ENCODE measurements at places on chromosomes 6 and 20.

- no peak for DNase-seq
These were observed 200.9 kb downstream of the GJA10 start for GRCh38 chr6:90095145-90095544.

DNA sequence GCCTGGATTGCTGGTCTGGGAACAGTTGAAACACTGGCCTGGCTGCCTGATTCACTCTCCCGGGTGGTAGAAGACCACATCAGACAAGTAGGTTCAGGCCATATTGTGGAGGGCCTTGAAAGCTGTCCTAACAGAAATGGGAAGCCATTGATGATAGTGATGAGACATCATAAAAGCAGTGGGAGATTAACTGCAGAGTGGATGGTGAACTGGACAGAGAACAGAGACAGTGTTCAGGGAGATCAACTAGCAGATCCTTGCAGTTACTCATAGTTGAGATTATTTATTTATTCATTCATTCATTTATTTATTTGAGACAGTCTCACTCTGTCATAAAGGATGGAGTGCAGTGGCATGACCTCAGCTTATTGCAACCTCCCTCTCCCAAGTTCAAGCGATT is 30.2 kb upstream of the MCM3 start:
- no peak for DNase-seq

- DNase-seq = no peak
These were observed 46.0 kb upstream of the ADGRG6 start for GRCh38 chr6:142255785-142256184.

DNA sequence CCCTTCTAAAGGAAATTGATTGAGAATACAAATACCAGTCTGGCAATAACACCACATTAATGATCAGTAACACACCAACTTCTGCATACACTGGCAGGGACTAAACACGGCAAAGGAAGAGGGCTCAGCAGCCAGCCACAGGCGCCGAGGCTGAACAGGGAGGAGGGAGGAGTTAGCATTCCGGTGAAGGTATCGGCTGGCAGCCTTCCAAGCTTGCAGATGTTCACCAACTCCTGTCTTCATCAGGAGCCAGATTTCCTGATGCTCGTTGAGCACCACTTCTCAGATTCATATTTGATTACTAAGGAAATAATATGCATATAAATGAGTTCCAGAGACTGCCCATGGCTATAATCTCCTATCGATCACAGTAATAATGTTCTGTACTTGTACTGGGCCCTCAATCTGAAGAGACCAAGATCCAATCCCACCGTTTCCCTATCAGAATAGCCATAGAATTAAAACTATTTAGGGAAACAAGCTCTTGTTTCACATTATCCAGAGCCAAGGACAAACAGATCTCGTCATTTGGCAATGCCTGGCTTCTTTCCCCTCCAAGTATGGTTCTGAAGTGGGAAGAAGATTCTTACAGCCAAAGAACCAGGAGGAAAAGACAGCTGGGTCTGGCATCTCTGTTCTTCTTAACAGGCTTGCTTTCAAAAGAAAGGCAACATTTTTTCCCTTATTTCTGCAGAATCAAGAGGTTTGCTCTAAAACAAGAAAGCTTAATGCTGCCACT is 42.2 kb downstream of the GFOD1 start:
- no peak for DNase-seq

DNA sequence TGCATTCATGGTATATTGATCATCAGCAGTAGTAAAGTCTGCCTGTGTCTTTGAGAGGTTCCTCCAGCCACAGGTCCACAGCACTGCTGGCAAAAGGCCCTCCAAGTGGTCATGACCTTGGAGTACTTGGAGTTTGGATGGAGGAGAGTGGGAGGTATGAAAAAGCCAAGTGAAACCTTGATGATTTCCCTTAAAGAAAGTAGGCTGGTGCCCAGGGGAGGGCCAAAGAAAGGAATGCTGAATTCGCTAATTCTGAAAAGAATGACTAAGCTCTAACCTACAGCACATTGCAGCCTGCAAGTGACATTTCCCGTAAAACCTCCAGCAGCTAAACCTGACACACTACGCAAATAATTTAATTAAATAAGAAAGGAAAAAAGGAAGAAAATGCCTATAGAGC is 223.4 kb upstream of the TAB2 start:
- DNase-seq = no peak

- no peak for DNase-seq
These were observed 19.1 kb downstream of the XRN2 start for GRCh38 chr20:21322083-21322710.

DNA sequence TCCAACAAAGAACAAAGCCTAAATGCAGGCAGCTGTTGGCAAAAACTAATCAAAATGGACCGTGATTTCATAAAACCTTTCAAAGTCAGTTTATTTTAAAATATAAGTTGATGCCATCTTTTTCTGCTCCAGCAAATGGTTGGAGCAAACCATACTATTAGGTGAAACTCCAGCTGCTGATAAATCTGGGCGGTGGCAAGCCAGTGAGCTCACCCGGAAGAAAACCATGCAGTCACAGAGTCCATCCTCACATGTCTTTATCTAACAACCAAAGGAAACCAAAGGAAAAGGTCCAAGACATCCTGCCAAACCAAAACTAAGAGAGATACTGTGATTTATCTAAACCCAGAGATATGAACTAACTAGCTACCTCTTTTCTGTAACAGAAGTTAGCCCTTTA is 72.6 kb downstream of the HIVEP2 start:
- no peak for DNase-seq

DNA sequence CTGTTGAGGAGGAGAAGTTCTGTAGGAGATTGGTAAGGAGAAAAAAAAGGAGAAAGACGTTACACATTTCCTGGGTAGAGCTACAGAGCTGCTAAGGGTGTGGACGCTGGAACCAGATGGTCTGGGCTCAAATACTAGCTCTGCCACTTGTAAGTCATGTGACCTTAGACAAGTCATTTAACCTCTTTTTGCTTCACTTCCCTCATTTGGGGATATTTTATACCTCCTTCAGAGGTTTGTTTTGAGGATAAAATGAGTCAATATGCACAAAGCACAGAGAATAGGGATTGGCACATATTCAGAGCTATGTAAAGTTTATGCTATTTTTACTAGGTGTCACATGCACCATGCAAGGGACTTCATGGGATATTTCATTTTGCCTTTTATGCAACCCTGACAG is 708.8 kb downstream of the DHX35 start:
- no peak for DNase-seq

DNA sequence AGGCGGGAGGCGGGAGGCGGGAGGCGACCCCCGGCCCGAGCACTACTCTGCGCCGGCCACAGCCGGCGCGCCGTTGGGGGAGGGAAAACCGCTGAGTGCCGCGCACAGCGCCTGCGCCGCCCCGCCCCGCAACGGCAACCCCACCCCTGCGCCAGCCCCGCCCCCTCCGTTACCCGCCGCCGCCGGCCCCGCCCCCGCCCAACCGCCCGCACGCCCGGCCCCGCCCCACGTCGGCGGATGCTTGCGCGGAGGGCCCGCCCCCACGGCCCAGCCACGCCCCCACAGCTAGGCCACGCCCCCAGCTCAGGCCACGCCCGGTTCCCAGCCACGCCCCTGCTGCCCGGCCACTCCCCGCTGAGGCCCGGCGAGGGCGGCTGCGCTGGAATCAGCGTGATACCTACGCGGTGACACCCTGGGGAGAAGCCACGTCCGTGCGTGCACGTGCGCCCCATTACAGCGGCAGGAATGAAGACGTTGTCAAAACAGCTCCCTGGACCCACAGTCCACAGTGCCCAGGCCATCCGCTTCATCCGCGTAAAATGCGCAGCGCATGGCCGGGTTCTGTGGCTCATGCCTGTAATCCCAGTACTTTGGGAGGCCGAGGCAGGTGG is at the start of gene TCFL5:
Gene TCFL5 (minus strand): TSS at position 97 of the 611 bp plus-strand sequence. CDS start 152 bp downstream, outside the sequence.
- DNase-seq = no peak

- DNase-seq = no peak
These were observed 718.6 kb downstream of the QKI start for GRCh38 chr6:164133095-164133494.

GRCh38 chr6:154428897-154429296 is 72.3 kb upstream of the IPCEF1 start:
- DNase-seq = no peak
